ENCODE measurements at places on chromosomes 2 and 18. TPM values are rescaled to one million over a fixed set of nuclear protein-coding genes. Genes with fewer than 3 reads are reported as not detected.

Gene MPPE1
- total RNA-seq = 21.6 TPM

- no peak for DNase-seq
Observed at GRCh38 chr2:120346667-120347358, 877 bp downstream of the INHBB start.

DNA sequence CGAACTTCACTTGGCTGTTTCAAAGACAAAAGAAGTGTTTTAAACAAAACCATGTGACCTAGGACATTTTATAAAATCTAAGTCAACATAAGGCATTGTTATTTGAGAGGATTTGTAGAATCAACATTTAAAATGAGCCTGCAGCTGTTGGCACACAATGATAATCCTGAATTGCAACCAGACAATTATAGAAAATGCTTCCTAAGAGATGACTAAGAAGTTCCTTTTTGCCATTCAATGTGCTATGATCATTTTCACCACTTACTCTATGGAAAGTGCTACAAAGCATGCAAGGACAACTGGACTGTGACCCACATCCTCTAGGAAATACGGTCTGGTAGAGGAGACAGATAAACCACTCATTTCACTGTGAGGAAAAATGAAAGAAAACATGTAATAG, 246.4 kb downstream of the CDH20 start:
- DNase-seq = no peak

DNA sequence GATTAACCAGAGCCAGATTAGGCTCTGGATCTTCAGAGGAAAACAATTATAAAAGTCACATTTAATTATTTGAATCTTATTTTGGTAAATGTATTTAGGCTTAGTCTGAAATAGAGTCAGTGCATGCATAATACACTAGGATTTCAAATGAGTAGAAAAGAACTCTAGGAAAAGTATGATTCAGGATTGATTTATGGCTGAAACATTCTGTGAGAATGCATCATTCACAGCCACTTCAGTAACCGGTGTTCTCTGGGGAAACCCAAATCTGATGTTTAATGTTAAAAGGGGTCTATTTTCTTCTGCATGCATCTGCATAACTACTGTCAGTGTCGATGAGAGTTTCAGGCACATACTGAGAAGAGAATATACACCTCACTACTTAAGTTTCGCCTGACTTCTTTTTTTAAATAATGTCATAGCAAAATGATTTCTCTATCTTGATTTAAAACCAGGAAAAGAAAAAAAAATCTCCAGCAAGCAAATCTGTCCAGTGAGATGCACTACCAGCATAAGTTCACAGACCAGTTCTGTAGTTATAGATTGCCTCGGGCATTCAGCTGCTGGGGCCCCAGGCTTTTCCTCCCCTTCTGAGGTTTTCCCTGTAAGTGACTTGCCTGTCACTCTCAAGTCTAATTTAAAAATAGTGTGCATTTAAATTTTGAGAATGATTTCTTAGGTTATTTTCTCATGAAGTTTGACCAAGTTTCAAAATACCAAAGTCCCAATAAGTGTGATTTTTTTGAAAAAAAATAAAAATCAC, 501.5 kb downstream of the NR4A2 start:
- no peak for DNase-seq

- no peak for DNase-seq
Observed at GRCh38 chr2:95695613-95696012, 103.8 kb downstream of the TRIM43 start.

Measured in cerebellum (tissue), 4 donors.